ENCODE measurements at places on chromosomes 4 and X.

- DNase-seq: no peak
Observed at GRCh38 chr4:62053974-62054373, 853.8 kb downstream of the ADGRL3 start.

DNA sequence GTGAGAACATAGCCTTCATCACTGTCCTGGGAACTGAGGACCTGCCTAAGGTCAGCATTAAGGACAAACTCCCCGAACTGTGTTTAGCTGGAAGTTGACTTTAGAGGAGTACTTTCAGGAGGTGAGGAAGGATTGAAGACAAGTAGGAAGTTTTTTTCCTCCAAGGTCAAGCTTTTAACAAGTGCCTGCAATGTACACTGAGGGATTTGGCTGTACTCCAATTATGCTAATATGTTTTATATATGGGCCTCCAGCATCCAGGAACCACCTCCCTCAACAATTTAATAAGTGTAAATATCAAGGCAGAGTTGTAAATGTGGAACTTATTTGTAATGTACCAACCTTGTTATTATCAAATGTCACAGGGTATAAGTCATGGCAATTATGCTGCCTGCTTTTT is 726.2 kb downstream of the RPA4 start:
- no peak for DNase-seq

DNA sequence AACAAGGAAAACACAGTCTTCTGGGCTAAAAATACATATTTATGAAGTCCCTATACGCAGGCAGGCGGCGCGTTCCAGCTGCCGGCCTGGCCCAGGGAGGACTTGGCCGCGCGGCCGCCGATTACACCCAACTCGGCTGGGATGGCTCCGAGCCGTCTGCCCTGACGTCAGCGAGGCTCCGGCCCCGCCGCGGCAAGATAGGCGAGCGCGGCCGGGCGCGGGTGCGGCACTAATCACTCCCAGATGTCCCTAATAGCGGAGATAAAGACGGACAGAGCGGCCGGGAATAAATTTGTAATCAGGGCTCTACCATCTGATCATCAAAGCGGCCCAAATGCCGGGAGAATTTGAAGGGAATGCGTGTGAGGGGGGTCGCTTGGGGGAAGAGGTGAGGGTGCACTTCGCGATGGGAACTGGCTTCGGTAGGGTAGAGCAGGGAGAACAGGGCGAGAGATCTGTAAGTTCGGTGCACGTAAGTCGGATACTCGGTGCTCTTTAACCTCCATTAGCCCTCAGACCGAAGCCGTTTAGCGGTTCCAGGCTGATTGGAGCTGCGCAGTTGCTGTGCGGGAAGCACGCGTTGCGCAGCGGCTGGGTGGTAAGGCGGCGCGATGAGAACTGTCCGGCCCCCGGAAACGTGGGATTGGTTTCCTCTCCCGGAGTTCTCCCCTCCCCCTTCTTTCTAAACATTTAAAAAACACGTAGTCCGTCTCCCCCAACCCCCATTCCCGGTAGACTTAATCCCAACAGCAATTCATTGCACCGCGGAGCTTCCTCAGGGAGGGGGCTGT is 7.7 kb downstream of the HAND2 start:
- no peak for DNase-seq

- no peak for DNase-seq
Observed at GRCh38 chrX:125089761-125090445, 229.8 kb upstream of the TEX13C start.

DNA sequence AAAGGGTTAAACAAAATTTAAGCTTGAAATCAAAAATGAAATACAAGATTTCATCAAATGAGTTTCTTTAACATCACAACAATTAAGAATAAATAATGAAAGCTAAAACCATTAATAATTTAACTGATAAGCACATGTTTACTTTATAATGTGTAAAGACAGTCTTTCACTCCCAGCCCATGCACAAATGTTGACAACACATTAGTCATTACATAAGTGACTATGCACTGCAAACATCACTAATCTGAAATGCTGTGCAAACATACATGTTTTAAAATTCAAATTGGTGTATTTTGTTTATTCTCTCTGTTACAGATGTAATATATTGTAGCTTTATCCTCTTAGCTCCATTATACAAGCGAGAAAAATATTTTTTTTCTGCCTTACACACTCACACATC is 220.6 kb upstream of the CPXCR1 start:
- DNase-seq: no peak

GRCh38 chr4:128452415-128452814 is 164.8 kb upstream of the PGRMC2 start:
- DNase-seq: no peak

DNA sequence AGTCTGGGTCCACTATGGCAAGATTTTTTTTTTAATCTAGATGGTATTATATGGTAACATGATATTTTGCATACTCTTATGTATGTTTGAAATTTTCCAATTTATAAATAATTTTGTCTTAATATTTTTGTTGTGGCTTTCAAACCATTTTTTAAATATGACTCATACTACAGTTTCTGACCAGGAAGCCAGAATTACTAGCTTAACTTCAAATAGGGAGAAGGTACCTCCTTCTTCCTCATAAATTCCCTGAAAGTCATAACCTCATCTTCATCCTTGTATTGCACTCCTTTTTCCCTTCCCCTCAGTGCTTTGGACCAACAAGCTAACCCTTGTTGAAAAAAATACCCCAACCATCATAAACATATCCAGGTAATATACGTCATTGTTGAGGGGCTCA is 21.6 kb downstream of the ARAP2 start:
- DNase-seq: no peak

- no peak for DNase-seq
Observed at GRCh38 chr4:1833307-1834046, 22.5 kb downstream of the LETM1 start.
